Osteocyte (in vitro differentiated cells): ENCODE measurements at places on chromosomes 1 and 21.

DNA sequence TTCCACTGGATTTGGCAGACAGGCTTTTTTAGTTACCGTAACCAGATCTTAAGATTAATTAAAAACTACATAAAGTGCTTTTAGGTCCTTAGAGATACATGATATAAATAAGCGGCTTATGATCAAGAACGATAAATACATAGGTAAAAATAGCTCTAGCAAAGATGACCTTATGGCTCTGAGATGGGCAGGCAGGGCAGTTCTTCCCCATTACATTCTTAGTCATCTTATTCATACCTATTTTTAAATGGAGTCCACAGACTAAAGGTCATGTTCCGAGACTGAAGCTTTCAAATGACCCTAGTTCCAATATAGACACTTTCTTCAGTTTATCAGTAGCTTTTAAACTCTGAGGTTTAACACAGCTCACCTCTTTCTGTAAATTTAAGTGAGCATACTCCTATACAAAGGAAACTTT lies 4.3 kb downstream of the MCL1 start:
- H3K27me3 ChIP-seq, result no peaks in the 10 kb centered on the region
- DNase-seq, result no peak
- peaks cover 76% of the 10 kb centered on the region for H3K36me3 ChIP-seq
- peak overlapping the region; percentile 80 for H3K27ac ChIP-seq
- H3K4me3 ChIP-seq, result peak overlapping the region; percentile 91

DNA sequence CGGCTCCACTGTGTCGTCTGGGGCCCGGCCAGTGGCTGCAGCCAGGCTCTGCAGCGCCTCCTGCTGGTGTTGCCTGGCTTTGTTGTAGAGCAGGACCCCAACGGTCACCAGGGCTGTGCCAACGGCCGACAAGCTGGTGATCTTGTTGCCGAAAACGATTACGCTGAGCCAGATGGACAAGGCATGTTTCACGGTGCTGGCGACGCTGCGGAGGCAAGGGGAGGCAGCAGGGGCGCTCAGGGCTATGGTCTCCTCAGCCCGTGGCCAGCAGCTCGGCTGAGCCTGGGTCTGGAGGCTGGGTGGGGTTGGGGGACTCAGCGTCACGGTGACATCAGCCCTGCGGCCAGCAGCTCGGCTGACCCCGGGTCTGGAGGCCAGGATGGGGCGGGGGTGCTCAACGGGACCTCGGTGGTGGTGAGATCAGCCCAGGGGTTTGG lies 7.0 kb upstream of the CDK11B start:
- H3K27ac ChIP-seq, result no peak overlapping the region
- no peak for DNase-seq
- H3K36me3 ChIP-seq, result peaks cover 23% of the 10 kb centered on the region
- no peaks in the 10 kb centered on the region for H3K27me3 ChIP-seq
- H3K4me1 ChIP-seq, result peaks cover 2% of the 10 kb centered on the region

DNA sequence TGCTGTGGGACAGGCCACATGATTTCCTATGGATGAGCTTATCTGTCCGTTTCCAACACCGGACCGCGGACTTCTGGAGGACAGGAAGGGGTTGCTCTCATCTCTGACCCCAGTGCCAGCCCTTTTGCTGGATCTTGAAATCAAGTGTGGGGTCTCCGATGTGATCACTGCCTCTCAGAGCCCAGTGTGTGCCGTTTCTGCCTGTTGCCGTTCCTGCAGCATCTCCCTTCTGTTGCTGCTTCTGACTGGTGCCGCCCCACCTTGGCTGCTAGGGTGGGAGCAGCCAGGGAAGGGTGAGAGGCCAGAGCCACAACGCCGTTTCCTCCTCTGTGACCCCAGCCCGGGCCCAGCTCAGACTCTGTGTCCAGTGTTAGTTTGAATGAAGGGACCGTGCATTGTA lies 67.3 kb upstream of the WNT4 start:
- peaks cover 1% of the 10 kb centered on the region for H3K4me1 ChIP-seq
- peaks cover 87% of the 10 kb centered on the region for H3K27me3 ChIP-seq
- no peaks in the 10 kb centered on the region for H3K36me3 ChIP-seq
- DNase-seq, result no peak

- H3K4me3 ChIP-seq, result no peak overlapping the region
- DNase-seq, result no peak
- no peaks in the 10 kb centered on the region for H3K27me3 ChIP-seq
Measured at GRCh38 chr1:94795434-94795833, 24.7 kb upstream of the SLC44A3 start.

DNA sequence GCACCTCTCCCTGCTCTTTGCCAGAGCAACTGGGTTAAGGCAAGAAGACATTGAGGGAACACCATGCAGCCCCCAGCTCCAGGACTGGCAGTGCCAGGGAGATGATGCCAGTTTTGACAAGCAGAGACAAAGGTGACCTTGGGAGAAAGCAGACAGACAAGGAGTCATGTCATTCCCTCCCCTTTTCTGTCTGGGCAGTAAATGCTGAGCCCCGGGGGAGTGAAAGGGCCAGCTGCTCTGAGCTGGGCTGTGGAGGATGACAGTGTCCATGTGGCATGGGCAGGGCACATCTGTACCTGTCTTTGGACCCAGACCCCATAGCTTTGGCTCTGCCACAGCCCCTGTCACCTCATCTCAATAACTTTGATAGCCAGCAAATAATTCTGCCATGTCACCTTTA lies 24.2 kb downstream of the PLEKHA6 start:
- H3K36me3 ChIP-seq, result no peaks in the 10 kb centered on the region
- H3K27ac ChIP-seq, result no peak overlapping the region
- no peak overlapping the region for H3K4me3 ChIP-seq
- peaks cover 20% of the 10 kb centered on the region for H3K4me1 ChIP-seq
- H3K27me3 ChIP-seq, result peaks cover 15% of the 10 kb centered on the region

- peaks cover 11% of the 10 kb centered on the region for H3K4me1 ChIP-seq
- no peaks in the 10 kb centered on the region for H3K36me3 ChIP-seq
- DNase-seq, result no peak
- no peak overlapping the region for H3K4me3 ChIP-seq
- H3K27ac ChIP-seq, result no peak overlapping the region
- no peaks in the 10 kb centered on the region for H3K27me3 ChIP-seq
Measured at GRCh38 chr21:14916676-14917141, 148.1 kb downstream of the NRIP1 start.

- H3K27ac ChIP-seq, result no peak overlapping the region
- H3K27me3 ChIP-seq, result peaks cover 38% of the 10 kb centered on the region
- no peak overlapping the region for H3K4me3 ChIP-seq
- no peaks in the 10 kb centered on the region for H3K4me1 ChIP-seq
Measured at GRCh38 chr1:201335901-201336300, 41.6 kb downstream of the TNNT2 start.

- peaks cover 31% of the 10 kb centered on the region for H3K36me3 ChIP-seq
- H3K4me3 ChIP-seq, result peak overlapping the region; percentile 11
- peak overlapping the region; percentile 98 for H3K27ac ChIP-seq
- H3K27me3 ChIP-seq, result no peaks in the 10 kb centered on the region
- H3K4me1 ChIP-seq, result peaks cover 56% of the 10 kb centered on the region
- no peak for DNase-seq
Measured at GRCh38 chr1:32062867-32063230, 9.9 kb upstream of the TMEM39B start.

- H3K27me3 ChIP-seq, result peaks cover 55% of the 10 kb centered on the region
- peaks cover 2% of the 10 kb centered on the region for H3K4me1 ChIP-seq
- no peak overlapping the region for H3K4me3 ChIP-seq
- no peak for DNase-seq
- no peak overlapping the region for H3K27ac ChIP-seq
Measured at GRCh38 chr1:22673486-22674409, 20.7 kb downstream of the C1QB start.

GRCh38 chr1:226631229-226632000 lies 82.9 kb downstream of the STUM start:
- peaks cover 6% of the 10 kb centered on the region for H3K36me3 ChIP-seq
- H3K27ac ChIP-seq, result no peak overlapping the region
- no peaks in the 10 kb centered on the region for H3K27me3 ChIP-seq

- peaks cover 1% of the 10 kb centered on the region for H3K4me1 ChIP-seq
- no peaks in the 10 kb centered on the region for H3K27me3 ChIP-seq
- H3K36me3 ChIP-seq, result no peaks in the 10 kb centered on the region
- no peak for DNase-seq
Measured at GRCh38 chr1:174769961-174770549, 229.7 kb upstream of the CACYBP start.

- H3K27me3 ChIP-seq, result peaks cover 2% of the 10 kb centered on the region
- no peak overlapping the region for H3K4me3 ChIP-seq
- no peaks in the 10 kb centered on the region for H3K36me3 ChIP-seq
- no peak overlapping the region for H3K27ac ChIP-seq
Measured at GRCh38 chr21:38931291-38931690, 125.6 kb downstream of the ETS2 start.

DNA sequence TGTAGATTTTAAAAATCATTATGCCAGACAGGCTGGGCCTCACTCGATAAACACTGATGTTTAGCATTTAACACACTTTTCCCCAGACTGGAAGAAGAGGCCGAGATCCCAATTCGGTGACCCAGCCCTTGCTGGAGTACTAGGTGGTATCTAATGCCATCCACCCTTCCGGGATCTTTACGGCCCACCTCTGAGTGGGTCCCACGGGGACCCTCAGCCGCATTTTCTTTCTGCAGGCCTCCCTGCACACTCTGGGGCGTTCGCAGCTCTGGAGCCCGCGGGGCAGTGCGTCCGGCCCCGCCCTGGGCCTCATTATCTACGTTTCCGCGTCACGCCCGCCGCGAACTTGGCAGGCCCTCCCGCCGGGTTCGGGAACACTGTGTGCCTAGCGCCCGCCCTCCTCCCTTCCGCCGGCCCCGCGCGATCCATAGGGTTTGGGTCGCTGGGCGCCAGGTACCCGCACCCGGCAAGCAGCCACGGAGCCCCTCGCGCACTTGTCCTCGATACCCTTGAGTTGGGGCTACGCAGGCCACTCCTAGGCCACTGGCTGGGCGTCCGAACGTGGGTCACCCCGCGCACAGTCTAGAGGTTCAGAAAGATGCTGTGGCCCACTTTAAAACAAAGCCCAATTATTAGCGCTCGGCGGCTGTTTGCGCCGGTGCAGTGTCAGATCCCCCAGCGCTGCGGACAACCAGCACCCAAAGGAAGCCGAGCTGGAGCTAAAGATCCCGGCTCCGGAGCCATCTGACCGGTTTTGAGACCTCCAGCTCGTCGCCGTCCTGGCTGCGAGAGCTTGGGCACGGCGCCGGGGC lies 950 bp upstream of the EVA1C start:
- H3K27ac ChIP-seq, result peak overlapping the region; percentile 2
- peaks cover 22% of the 10 kb centered on the region for H3K4me1 ChIP-seq
- H3K36me3 ChIP-seq, result no peaks in the 10 kb centered on the region
- H3K4me3 ChIP-seq, result peak overlapping the region; percentile 80
- no peak for DNase-seq
- peaks cover 36% of the 10 kb centered on the region for H3K27me3 ChIP-seq

DNA sequence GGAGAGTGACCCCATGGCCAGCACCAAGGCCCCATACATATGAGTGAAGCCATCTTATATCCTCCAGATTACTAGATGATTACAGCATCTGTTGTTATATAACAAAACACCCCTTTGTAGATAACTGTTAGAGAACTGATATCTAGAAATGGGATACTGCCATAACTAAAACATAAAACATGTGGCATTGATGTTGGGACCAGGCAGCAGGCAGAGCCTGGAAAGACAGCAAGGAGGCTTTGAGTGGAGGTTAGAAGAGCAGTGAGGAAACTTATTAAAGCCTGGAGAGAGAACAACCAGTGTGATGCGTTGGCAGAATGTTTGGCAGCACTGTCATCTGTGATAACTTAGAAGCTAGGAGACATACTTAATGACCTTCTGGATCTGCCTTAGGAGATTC lies 5.5 kb upstream of the ZMYM6 start:
- H3K27me3 ChIP-seq, result peaks cover 4% of the 10 kb centered on the region
- no peak overlapping the region for H3K4me3 ChIP-seq
- DNase-seq, result no peak
- H3K4me1 ChIP-seq, result no peaks in the 10 kb centered on the region
- H3K27ac ChIP-seq, result no peak overlapping the region
- H3K36me3 ChIP-seq, result peaks cover 4% of the 10 kb centered on the region

DNA sequence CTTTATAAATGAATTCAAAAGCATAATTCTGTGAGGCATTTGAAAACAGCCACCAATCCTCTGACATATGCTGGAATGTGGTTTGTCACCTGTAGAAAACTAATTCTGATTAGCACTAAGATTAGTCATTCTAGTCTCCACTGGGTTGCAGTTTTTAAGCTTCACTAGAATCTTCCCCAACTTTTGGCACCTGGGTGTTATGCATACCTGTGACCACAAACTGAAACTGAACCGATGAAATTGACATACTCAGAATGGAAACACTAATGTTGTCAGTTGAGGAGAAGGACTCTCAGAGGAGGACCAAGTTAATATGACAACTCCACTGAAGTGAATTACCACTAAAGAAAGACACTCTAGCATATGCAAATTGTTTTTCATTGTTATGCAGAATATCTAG lies 285.8 kb upstream of the NEGR1 start:
- no peaks in the 10 kb centered on the region for H3K36me3 ChIP-seq
- H3K4me1 ChIP-seq, result peaks cover 3% of the 10 kb centered on the region
- DNase-seq, result no peak
- no peaks in the 10 kb centered on the region for H3K27me3 ChIP-seq
- no peak overlapping the region for H3K27ac ChIP-seq
- no peak overlapping the region for H3K4me3 ChIP-seq

- H3K27me3 ChIP-seq, result no peaks in the 10 kb centered on the region
- peaks cover 78% of the 10 kb centered on the region for H3K4me1 ChIP-seq
- no peak for DNase-seq
- peak overlapping the region; percentile 44 for H3K4me3 ChIP-seq
Measured at GRCh38 chr1:16371725-16372124, 4.7 kb downstream of the SZRD1 start.

GRCh38 chr1:58017641-58018040 lies 528.9 kb downstream of the OMA1 start:
- H3K27ac ChIP-seq, result no peak overlapping the region
- H3K36me3 ChIP-seq, result no peaks in the 10 kb centered on the region
- no peaks in the 10 kb centered on the region for H3K27me3 ChIP-seq
- no peak for DNase-seq

- H3K27ac ChIP-seq, result no peak overlapping the region
- DNase-seq, result no peak
- no peak overlapping the region for H3K4me3 ChIP-seq
- H3K27me3 ChIP-seq, result no peaks in the 10 kb centered on the region
- H3K36me3 ChIP-seq, result peaks cover 34% of the 10 kb centered on the region
Measured at GRCh38 chr1:63547621-63548294, 24.4 kb downstream of the EFCAB7 start.

DNA sequence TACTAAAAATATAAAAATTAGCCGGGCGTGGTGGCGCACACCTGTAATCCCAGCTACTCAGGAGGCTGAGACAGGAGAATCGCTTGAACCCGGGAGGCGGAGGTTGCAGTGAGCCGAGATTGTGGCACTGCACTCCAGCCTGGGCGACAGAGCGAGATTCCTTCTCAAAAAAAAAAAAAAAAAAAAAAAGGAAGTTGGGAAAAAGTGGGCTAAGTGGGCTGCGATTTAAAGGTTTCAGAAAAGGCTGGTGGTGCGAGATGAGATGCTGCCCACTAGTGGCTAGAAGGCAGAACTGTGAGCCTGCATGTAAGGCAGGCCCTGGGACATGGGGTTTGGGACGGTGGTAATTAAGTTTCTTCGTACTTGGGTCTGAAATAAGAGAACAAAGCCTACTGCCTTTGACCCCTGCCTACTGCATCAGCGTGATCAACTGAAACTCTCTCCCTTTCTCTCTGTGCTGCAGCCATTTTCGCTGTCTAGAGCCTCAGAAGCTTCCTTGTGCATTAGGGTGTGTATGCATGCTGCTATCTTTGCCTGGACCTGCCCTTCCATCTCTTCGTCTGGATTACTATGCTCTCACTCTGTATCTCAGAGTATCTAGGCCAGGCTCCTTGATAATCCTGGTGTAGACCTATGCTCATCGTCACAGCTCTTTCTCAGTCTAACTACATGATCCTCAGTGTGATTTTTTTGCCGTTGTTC lies 12.4 kb downstream of the FMOD start:
- no peaks in the 10 kb centered on the region for H3K36me3 ChIP-seq
- H3K4me3 ChIP-seq, result no peak overlapping the region
- H3K4me1 ChIP-seq, result peaks cover 5% of the 10 kb centered on the region
